ENCODE measurements at places on chromosomes 16 and 17. TPM values are rescaled to one million over a fixed set of nuclear protein-coding genes. Genes with fewer than 3 reads are reported as not detected.

DNA sequence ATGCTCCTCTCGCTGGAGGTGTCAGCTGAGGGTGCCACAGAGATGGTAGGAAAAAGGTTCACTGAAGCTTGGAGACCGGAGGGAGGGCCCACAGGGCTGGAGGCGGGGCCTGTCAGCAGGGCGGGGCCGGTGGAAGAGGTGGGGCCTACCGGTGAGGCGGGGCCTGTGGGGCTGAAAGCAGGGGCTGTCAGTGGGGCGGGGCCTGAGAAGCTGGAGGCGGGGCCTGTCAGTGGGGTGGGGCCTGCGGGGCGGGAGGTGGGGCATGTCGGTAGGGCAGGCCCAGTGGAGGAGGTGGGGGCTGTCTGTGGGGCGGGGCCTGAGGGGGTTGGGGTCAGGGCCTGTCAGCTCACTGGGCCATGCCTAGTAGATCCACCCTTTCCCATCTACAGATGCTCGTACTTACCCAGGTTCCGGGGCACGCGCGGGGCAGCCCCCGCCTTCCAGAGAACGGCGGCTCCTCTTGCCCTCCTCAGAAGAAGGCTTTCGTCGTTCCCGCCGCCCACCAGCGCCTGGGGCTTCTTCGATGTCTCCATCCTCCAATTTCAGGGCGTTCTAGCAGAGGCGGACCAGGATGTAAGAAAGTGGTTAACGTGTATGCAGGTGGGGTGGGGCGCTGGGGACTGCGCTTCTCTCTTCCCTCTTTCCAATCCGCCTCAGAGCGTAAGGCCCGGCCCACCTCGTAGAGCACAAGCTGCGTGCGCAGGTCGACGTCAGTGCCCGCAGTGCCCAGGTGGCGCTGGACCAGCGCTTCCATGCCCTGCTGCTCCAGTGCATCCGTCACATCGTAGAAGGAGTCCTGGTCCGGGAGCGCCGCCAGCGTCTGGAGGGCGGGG lies 9.8 kb downstream of the TMEM208 start:
- DNase-seq = peak; percentile 70

GRCh38 chr17:58585554-58585953 lies 71.1 kb upstream of the MTMR4 start:
- DNase-seq = no peak

The CFAP97D1 gene
- total RNA-seq = not detected

The ITGAD gene
- 0.06 TPM for total RNA-seq

GRCh38 chr16:88839745-88840599 lies 16.8 kb downstream of the GALNS start:
- DNase-seq = no peak

GRCh38 chr17:33154869-33155455 lies 138.1 kb downstream of the ASIC2 start:
- DNase-seq = no peak

- no peak for DNase-seq
Measured at GRCh38 chr17:82243648-82244412, 15.0 kb downstream of the SLC16A3 start.

The ATP2A3 gene
- total RNA-seq = 0.80 TPM

GRCh38 chr17:14372905-14373613 lies 72.2 kb downstream of the HS3ST3B1 start:
- DNase-seq = no peak

- no peak for DNase-seq
Measured at GRCh38 chr16:50521246-50521900, 26.8 kb upstream of the NKD1 start.

- peak; percentile 51 for DNase-seq
Measured at GRCh38 chr17:35183332-35183731, 10.9 kb downstream of the SLC35G3 start.

DNA sequence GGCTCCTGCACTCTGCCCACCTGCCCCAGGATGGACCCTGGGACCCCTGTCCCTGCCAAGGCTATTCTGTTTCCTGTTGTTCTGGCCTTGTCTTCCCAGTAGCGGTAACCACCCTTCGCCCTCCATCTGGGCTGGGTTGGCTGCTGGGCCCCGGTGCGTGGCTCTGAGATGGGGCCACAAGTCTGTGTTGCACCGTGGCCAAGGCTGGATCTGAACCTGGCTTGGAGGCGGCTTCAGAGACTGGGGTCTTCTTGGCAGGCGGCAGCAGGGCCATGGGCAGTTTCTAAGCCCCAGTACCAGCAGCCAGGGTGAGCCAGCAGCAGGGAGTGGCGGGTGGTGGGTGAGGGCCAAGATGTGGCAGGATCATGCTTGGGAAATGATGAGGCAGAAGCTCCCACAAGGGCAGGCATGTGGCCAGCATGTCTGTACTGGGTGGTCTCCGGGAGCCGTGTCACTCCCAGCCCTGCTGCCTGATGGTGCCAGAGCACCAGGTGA lies 12.6 kb downstream of the MAP2K3 start:
- DNase-seq = no peak

The IL17C gene
- not detected for total RNA-seq

GRCh38 chr17:67484261-67484660 lies 107.2 kb downstream of the PITPNC1 start:
- DNase-seq = no peak

DNA sequence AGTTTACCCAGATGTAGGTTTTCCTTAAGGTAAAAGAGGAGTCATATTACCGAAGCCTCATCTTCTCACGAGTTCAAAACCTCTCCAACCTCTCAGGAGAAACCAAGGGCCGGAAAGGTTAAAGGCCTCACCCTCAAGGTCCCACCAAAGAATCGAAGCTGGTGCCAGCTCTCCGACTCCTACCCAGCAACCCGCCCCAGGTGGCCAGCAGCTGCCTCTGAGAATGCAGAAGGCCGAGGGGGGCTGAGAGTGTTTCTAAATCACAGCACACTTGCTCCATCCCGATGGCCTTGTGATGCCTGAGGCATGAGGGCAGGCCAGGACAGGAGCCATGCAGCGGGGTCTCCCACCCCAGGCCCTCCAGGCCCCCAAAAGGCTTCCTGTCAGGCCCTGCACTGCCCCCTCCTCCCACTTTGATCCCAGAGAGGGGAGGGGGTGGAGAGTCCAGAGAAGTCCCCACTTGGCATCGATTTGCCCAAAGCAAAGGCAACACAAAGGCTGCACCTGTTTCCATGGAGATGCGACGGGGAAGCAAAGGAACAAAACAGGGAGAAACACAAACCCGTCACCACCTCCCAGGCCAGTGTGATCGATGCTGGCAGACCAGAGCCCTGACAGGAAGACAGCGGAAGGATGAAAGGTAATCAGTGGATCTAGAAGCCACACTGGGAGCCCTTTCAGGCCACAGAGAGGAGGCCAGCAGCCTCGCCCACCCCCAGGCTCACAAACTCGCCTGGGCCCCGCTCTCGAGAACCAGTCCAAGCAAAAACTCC lies 39.0 kb downstream of the CUEDC1 start:
- no peak for DNase-seq

DNA sequence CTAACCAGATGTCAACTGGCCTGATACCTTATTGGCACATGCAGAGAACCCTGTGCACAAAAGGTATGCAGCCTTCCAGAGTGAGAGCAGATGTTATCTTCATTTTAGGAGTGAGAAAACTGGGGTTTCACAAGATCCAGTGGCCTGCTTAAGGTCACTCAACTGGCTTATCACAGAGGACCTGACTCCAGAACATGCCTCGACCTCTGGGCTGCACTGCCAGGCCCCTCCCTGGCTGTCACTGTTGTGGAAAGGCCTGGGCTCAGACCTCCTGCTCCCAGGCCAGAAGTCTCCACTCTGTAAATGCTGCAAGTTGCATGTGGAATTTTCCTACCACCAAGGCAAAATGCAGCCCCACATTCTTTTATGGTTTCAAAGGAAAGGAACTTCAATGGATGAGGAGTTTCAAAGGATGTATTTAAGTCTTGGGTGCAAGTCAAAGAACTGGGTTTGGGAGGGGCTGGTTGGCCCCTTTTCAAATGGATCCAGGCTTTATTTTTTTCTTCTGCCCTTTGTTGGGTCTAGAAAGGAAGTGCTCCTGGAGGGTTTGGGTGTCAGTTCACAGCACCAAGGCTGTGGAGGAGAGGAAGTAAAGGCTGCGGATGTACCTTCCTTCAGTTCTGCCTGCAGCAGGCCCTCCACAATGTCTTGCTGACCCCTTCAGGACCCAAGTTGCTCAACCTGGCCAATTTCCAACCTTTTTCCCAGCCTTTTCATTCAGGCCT lies 30.4 kb upstream of the SMPD3 start:
- no peak for DNase-seq

The IST1 gene
- total RNA-seq = 178 TPM

- no peak for DNase-seq
Measured at GRCh38 chr17:2705888-2706795, 5.4 kb downstream of the CLUH start.

The ITGA2B gene
- not detected for total RNA-seq

- no peak for DNase-seq
Measured at GRCh38 chr16:5709889-5710288, 612.3 kb upstream of the EEF2KMT start.

GRCh38 chr17:65667656-65668055 lies 106.2 kb upstream of the AXIN2 start:
- no peak for DNase-seq

The MYO15A gene
- 0.15 TPM for total RNA-seq

DNA sequence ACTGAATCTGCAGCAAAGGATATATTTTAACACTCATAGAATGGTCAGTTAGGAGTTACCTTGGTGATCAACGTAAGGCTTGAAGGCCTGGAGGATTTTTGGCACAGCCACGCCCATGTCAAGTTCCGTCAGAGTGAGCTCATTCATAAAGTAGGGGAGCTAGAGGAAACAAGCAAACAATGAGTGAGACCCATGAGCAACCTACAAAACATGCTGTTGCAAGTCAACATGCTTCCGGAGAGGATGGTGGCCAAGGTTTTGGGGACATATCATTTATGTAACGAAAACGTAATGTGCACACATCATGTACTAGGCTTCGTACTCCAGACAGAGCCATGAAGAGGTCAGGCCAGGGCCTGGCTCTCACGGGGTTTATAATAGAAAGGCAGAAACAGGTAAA lies 41.1 kb upstream of the ERN1 start:
- no peak for DNase-seq

DNA sequence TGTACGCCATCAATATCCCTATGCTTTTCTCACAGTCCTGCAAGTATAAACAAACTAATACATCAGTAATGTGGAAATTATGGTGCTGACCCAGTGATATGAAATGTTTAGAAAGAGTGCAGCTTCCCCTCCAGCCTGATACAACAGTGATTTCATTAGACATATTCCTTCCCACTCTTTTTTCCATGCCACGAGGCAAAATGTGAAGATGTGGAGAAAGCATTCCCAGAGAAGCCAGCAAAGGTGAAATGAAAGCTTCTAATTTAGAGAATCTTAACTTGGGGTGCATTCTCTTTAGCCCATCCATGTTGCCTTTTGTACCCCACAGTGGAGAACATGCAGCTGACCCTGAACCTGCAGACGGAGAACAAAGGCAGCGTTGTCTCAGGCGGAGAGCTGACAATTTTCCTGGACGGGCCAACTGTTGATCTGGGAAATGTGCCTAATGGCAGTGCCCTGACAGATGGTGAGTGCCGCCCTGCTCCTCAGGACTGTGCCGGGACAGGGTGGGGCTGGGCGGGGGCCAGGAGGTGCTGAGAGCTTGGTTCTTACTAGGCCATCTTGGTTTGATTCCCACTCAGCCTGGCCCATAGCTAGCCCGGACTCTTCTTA lies 77.8 kb downstream of the WWP2 start:
- no peak for DNase-seq

- no peak for DNase-seq
Measured at GRCh38 chr16:50740736-50741135, 1.1 kb upstream of the CYLD start.

All from Daoy (cell line).